Omental fat pad (tissue), 4 donors: ENCODE measurements at places on chromosomes 5 and 9.

- no peak for DNase-seq
These were observed 73.3 kb downstream of the AK8 start for GRCh38 chr9:132804576-132805295.

- no peak for DNase-seq
These were observed 305.3 kb downstream of the PRR16 start for GRCh38 chr5:120769312-120769872.

DNA sequence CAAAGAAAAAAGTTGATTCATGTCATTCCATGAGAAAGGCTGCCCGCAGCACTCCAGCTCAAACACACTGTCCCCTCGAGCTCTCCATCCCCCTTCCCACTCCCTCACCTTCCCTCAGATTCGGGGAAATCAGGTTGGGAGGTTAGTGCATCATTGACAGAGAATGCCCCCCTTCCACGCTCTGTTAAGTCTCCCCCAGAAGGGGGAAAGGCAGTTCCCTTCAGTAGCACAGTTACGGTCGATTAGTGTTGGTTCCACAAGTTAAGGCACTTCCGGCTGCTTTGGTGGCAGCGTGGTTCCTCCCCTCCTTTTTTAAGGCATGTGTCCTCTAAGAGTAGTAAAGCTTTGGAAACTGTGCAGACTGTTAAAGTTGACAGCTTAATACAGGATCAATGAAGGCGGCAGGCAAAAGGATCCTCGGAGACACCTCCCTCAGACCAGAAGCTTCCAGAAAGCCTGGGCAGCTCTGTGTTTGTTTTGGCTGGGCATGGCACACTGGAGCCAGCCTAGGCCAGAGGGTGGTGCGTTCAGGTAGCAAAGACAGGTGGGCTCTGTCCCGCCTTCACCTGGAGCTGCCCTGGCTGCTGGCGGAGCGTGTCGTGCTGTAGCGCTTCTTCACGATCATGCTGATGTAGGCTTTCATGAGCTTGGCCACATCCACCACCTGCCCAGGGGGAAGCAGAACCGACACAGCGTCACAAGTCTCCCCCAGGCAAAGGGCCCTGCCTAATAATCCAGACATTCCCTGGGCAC lies 49.5 kb upstream of the RETREG1 start:
- DNase-seq = no peak

DNA sequence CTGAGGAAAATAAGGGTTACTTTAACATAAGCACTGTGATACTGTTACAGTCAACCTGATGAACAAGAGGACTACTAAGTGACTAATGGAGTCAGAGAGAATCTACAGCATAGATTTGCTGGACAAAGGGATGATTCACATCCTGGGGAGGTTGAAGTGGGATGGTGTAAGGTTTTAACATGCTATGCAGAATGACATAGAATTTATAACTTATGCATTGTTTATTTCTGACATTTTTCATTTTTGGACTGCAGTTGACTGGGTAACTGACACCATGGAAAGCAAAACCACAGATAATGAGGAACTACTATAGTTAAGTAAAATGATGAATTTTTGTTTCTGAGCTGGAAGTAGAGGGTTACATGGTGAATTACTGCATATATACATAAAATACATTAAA lies 389.2 kb downstream of the MAT2B start:
- no peak for DNase-seq

- DNase-seq = no peak
These were observed 74.9 kb upstream of the PHYKPL start for GRCh38 chr5:178307267-178308045.

GRCh38 chr5:72347801-72348308 lies 27.7 kb downstream of the PTCD2 start:
- DNase-seq = no peak

DNA sequence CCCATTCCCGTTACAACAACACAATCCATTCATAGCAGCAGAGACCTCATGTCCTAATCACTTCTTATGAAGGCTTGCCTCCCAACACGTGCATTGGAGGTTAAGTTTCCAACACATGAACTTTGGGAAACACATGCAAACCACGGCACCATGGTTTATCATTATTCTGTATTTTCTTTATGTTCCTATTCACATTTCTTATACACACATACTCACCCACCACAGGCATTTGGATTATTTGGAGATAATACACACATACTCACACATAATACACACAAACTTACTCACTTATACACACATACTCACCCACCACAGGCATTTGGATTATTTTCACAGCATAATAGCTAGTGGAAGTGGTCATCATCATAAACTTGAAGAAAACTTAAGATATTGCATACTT lies 75.6 kb downstream of the C7 start:
- DNase-seq = no peak

- no peak for DNase-seq
These were observed 609.4 kb downstream of the DTWD2 start for GRCh38 chr5:118378959-118379358.

- DNase-seq = no peak
These were observed 26.7 kb upstream of the FSD1L start for GRCh38 chr9:105421154-105421553.

DNA sequence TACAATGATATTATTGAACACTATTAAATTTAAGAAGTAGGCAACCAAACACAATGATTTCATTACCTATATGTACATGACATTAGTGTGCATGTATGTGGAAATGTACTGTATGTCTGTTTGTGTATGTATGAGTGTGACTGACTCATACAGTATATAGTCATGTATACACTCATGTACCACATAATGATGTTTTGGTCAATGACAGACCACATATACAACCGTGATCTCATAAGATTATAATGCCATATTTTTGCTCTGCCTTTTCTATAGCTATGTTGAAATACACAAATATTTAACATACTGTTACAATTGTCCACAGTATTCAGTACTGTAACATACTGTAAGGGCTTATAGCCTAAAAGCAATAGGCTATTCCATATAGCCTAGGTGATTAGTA lies 19.7 kb downstream of the SVEP1 start:
- DNase-seq = no peak

DNA sequence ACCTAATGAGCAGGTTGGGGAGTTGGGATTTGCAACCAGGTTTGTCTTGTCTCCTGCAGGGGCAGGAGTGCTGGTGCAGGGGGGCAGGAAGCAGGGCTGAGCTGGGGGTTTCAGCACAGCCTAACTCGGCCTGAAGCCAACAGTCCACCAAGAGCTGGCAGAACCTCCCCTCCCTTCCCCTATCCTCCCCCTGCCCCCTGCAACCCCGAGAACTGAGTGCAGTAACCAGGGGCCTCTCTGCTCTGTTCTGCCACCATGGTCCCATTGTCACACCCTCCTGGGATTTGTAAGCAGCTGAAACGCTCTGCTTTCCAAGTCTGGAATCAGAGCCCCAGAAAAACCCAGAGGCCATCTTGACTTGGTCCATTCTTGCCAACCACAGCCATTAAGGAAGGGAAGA lies 72.9 kb downstream of the ARHGEF37 start:
- no peak for DNase-seq

- DNase-seq = no peak
These were observed 246.6 kb upstream of the CCNG1 start for GRCh38 chr5:163190784-163191183.

GRCh38 chr9:33244137-33244784 lies 4.3 kb downstream of the SPINK4 start:
- no peak for DNase-seq

DNA sequence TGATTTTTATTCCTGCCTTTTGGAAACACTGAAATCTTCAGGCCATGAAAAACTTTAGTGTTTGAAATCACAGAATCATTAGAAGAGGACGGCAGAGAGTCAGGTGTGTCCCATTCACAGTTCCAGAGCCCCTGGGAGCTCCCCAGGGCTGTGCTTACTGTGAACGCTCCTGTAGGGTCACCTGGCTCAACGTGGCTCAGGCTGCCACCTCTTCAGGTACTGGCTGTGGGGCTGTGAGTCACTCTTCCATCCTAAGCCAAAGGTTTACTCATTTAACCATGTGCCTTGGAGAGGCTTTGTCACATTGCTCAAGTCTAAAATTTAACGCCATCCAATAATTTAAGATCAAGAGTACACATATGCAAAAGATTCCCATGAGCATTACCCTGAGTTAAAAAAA lies 50.2 kb upstream of the FSTL4 start:
- no peak for DNase-seq

- DNase-seq = no peak
These were observed 213.5 kb downstream of the DENND1A start for GRCh38 chr9:123716339-123716945.

GRCh38 chr5:36240779-36241630 lies 720 bp downstream of the NADK2 start:
- peak; percentile 37 for DNase-seq

DNA sequence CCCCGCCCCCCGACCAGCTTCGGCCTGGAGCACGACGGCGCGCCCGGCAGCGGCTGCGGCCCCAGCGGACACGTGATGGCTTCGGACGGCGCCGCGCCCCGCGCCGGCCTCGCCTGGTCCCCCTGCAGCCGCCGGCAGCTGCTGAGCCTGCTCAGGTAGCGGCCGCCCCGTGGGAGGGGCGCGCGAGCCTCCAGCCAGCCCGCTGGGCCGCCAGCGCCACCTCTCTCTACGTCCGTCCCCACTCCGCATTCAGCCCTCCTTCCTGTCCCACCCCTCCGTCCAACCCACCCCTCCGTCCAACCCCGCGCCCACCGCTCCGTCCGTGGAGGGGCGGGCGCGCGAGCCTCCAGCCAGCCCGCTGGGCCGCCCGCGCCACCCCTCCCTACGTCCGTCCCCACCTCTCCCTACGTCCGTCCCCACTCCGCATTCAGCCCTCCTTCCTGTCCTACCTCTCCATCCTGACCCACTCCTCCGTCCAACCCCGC lies 6.5 kb downstream of the ADAMTS13 start:
- no peak for DNase-seq

DNA sequence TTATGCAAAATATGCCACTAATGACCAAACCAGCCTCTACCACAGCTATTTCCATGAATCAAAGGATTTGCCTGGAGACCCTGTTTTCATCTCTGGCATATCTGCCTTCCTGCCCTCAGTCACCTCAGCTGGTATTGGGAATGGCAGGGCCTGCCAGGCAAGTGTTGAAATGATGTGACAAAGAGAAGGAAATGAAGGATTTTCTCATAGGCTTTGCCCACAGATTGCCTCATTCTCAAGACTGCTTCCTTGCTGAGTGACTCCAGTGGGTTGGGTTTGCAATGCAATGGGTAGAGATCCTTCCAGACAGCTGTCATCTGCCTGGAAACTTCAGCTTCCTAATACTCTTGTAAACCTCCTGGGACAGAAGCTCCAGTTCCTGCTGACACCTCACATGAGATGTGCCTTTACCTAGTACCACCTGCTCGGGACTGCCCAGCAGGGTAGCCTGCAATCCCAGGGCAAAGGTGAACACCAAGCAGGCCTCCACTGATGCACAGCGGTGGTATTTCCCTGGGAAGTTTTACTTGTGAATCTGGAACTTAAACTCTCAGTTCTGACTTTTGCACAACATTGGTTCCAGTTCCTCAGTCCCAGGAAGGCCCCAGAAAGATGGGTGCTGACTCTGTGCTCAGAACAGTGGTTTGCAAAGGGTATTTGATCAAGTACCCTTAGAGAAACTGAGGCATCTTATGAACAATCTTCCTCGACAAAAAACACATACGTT lies 64.8 kb upstream of the SLC1A1 start:
- no peak for DNase-seq

- no peak for DNase-seq
These were observed 27.2 kb downstream of the ENC1 start for GRCh38 chr5:74613283-74613682.

DNA sequence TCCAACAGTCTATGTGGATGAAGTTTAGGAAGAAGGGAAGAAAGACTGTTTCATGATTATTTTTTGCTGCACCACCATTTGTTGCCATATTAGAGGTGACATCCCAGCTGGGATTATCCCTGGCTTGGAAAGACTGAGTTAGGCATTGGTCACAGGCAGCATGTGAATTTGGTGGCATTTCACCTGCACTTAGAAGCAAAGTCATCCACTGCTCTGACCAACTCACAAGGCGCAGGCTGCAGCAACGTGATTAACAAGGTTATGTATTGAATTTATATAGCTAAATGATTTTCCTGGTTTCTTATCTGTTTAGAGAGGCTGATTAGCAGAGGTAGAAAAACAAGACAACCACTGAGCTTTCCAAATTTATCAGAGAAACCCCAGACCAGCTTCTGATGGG lies 2.7 kb downstream of the FYB1 start:
- no peak for DNase-seq

DNA sequence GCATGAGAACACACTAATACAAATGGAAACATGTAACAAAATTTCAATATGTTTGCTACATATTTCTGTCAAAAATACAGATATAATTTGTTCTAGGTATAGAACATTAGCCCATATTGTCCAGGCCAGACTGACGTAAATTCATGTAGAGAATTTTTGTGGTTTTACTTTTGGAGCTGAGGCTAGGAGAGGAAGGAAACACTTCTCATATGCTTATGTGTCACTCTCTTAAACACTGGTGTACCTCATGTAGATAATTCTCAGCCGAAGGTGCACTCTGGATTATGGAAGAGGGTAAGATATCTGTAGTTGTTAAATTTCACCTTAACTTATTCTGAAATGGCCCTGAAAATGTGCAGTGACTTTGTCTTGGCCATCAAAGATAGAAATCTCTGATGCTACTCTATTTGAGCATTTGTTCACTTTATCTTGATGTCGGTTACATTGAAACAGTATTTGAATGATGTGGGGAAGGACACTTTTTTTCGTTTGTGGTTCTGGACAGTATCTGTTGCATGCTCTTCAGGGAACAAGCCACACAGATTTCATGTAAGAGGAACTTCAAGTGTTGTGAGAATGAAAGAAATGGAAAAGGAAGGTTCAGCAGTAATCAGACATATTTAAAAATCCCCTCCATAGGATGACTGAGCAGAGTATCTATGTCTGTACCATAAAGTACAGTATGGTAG lies 202.7 kb downstream of the SPATA31D1 start:
- DNase-seq = no peak

DNA sequence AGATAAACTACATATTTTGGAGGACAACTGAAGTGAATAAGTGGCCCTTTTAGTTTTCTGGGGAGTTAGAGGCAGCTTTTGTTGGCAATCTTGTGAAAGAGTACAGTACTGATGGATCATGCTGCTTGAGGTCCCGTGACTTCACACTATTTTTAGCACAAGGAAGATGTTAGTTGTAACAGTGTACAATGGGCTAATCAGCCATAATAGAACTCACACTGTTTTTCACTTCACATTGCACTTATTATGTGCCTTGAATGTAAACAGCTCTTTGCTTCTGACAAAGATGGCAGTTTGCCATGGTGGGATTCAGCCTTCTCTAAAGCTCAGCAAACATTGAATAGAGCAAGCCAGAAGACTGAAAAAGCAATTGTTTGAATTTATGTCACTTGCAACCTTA lies 176.7 kb upstream of the ZNF608 start:
- no peak for DNase-seq

DNA sequence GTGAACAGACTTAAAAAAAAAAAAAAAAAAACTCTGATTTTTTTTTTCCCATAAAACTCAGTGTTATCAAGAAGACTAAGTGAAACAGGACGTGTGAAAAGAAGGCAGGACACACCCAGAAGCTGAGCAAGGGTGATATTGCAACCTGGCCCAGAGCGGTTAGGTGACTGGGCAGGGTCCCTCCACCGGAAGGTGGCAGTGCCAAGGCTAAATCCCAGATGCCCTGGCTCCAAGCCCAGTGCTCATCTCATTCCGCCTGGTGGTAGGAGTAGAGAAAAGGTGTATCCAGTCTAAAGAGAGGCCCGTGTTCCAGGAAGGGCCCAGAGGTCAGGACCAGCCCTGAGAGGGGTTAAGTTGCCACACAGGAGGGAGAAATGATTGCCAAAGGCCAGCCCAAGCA lies 51.5 kb upstream of the SAP30L start:
- no peak for DNase-seq
